ENCODE measurements at places on chromosomes 5 and 9.

- DNase-seq, result no peak
These were observed 385.9 kb downstream of the RASEF start for GRCh38 chr9:82677086-82677485.

DNA sequence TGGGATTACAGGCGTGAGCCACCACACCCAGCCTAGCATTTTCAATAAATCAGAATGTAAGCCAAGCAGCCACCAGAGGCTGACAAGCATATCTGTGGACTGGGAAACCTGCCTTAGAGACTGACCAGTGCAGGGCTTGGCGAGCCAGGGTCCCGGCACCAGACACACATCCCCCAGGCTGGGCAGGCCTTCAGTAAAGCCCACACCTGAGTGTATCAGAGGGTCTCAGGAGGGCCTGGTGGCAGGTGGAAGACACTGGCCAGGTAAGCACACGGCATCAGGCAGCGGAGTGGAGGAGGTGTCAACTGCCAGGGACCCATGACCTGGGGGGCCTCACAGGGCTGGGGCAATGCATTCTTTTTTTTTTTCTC is 78.3 kb upstream of the IL17B start:
- DNase-seq, result no peak

GRCh38 chr5:14787801-14788579 is 83.6 kb downstream of the ANKH start:
- DNase-seq, result no peak

DNA sequence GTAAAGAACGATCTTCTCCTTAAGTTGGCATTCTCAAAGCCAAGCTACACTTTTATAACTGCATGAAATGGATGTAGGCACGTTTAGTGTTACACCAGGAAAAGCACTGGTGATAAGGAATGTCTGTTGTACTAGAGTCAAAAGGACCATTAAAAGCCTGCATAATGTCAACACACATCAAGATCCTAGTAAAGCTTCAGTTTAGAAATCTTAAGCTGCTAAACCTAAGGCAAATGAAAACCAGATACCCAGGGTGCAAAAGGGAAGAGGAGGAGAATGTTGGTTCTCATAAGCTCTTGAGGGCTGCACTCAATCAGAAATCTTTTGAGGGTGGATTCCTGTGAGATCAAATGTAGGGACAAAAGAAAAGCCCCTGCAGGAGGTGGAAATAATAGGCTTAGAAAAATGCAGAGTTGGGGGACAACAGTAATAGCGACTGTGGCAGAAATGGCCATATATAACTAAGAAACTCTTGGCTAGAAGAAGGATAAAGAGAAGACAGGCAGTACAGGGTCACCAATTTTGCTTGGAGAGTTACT is 148.2 kb downstream of the FBXL17 start:
- no peak for DNase-seq

DNA sequence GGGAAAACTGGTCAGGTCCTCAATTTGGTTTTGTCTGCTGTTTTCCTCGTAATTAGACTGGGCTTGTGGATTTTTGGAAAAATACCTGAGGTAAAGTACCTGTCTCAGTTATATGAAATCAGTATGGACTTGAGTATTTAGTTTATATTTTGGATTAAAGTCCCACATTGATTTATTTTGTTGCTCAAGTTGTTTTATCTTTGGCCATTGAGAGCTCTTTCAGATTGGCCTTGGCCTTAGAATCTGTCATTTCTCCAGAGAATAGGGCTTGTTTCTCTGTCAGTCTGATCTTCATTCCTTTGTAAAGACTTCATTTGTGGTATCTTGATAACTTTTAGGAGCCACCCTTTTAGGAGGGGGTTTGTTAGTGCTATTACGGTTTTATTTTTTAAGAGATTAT is 21.2 kb downstream of the UBAP1 start:
- DNase-seq, result no peak

DNA sequence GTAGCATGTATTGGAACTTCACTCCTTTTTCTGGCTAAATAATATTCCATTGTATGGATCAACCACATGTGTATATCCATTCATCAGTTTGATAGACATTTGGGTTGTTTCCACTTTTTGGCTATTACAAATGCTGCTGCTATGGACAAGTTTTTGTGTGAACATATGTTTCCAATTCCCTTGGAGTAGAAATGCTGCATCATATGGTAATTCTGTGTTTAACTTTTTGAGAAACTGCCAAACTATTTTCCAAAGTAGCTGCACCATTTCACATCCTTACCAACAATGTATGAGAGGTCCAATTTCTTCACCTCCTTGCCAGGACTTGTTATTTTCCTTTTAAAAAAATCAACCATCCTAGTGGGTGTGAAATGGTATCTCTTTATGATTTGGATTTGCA is 8.4 kb downstream of the FRRS1L start:
- no peak for DNase-seq

GRCh38 chr9:136194540-136194939 is 10.4 kb downstream of the LHX3 start:
- DNase-seq, result no peak

- DNase-seq, result no peak
These were observed 15.1 kb downstream of the RXRA start for GRCh38 chr9:134341306-134341705.

GRCh38 chr9:5643005-5643624 is 14.2 kb downstream of the RIC1 start:
- no peak for DNase-seq

All from stimulated activated CD8-positive, alpha-beta memory T cell treated with anti-CD3 and anti-CD28 coated beads, Interleukin-4, amount 100 ng/mL, for 24 hours (primary cell).